ENCODE measurements at places on chromosomes 6 and 20. TPM values are rescaled to one million over a fixed set of nuclear protein-coding genes. Genes with fewer than 3 reads are reported as not detected.

The GNAS-AS1 gene
- 1.9 TPM for total RNA-seq

The PPIL6 gene
- total RNA-seq = 0.19 TPM

The ELMO2 gene
- total RNA-seq = 81.0 TPM

- no peak for DNase-seq
Measured at GRCh38 chr6:103720393-103720792, 1139.3 kb downstream of the HACE1 start.

DNA sequence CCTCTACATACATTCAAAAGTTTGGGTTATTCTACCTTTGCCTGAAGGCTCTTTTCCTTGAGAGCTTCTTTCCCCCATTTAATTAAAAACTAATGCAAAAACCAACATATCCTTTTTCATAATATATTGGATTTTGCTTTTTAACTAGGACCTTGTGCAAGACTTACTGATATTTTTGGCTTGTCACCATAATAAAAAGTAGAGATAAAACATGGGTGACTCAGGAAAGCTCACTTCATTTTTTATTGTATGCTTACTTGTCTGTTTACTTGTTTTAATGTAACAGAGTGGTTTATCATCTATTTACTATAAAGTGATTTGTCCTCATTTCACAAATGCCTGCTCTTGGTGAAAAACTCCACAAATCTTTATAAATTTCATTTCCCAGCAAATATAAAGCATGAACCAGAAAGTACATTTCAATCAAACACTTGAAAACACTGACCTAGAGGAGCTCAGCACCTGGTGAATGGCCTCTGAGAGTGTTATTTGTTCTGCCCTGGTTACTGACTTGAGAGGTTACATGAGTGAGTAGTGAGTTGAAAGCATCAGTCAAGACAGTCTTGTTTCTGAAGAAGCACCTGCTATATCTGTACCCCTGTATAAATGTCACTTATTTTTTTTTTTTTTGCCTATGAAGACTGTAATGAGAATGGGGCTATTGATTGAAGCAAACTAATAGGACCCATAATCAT lies 20.8 kb downstream of the ADGRG6 start:
- DNase-seq = no peak

DNA sequence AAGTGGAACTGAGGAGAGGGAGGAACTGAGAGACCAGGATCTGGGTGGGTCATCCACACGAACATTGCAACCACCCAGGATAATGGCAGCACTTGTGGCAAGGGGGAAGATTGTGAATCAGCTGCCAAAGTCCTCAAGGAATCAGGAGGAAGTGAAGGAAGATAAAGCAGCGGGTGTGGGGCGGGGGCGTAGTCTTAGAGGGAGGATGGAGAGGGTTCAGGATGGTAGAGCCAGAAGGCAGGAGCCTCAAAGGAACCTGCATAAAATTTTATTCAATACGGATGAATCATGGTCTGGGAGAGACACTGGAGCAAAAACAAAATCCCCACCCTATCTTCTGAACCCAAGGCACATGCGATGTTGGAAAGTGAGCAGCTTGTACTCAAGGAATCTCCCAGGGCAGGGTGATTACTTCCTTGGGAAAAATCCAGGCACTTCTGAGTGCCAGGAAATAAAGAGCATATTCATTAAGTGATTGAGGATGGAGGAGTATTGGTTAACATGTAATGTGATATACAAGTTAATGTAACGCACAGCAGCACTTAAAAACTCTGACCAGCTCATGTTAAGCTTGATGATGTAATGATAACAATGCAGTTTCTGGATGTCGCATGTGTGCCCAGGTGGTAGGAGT lies 82.0 kb upstream of the B3GAT2 start:
- no peak for DNase-seq

DNA sequence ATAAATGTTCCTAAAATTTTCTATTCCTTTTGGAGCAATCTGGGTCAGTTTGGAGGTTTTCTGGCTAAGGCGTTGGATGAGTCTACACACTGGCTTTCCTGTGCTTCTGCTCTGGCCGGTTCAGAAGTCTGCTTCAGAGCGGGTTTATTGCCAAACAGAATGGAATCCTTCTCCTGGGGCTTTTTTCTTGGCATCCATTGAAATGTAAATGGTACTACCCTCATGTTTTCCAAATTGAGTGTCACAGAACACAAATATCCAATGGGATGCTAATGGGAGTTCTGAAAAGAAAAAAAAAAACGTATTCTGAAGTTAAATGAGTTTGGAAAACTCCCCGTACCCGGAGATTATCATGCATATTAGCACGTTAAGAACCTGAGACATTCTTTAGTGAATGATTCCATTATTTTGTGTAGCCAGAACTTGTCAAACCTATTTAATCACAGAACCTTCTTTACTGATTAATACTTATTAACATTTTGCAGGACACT lies 930.3 kb downstream of the QKI start:
- no peak for DNase-seq

DNA sequence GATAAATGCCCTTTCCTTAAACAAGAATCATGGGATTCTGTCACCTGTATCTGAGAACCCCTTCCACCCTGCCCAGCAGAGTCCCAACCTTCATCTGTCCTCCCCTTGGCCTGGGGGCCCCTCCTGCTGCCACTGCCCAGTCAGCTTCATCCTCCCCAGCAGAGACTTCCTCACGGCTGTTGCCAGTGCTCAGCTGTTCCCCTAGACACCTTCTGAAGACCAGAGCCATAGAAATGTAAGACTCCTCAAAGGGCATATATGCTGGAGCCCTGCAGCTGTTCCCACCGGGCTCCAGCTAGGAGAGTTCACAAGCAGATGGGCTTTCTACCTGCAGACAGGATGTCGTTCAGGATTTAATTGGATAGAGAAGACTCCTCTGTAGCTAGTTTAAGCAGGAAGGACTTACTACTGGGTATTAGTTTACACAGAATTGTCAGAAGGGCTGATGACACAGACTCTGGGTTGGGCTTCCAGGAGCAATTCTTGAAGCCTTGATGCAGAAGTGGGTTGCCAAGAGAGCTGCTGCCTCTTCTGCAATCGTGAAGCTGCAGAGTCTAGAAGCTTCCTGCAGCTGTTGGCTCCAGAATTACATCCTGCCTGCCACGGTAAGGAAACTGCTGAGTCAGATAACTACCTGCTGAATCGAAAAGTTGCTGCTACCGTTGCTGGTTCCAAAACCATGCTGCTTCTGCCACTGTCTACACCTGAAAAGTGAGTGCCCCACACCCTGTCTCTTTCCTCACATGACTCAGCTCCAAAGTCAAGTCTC lies 57.1 kb upstream of the MLN start:
- DNase-seq = peak; percentile 64

GRCh38 chr20:23253524-23253923 lies 97.1 kb upstream of the NXT1 start:
- DNase-seq = no peak

GRCh38 chr6:153003366-153003690 lies 819 bp upstream of the MTRF1L start:
- no peak for DNase-seq

DNA sequence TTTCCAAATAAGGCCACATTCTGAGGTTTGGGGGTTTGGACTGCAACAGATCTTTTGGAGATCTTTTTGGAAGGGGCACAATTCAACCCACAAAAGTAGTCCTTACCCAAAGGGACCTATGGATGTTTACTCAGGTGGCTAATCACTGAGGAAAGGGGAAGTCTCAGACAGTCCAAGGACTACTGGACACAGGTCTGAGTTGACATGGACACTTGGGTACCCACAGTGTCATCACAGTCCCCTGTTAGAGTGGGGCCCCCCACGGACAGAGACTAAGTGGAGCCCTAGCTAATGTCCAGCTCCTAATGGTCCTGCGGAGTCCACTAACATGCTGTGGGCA lies 101.6 kb downstream of the LY86 start:
- no peak for DNase-seq

- no peak for DNase-seq
Measured at GRCh38 chr6:52840763-52841585, at the start of gene GSTA5. TSS of gene GSTA5 (minus strand) at chr6:52840813.

All from activated naive CD4-positive, alpha-beta T cell treated with anti-CD3 and anti-CD28 coated beads for 36 hours (primary cell).